Stimulated activated CD8-positive, alpha-beta memory T cell treated with anti-CD3 and anti-CD28 coated beads, Interleukin-12 subunit alpha, Interleukin-12 subunit beta, amount 100 ng/mL, for 4 hours (primary cell): ENCODE measurements at places on chromosomes 7 and 10.

GRCh38 chr7:41974870-41975557 lies 262.0 kb downstream of the GLI3 start:
- DNase-seq: no peak

- no peak for DNase-seq
Observed at GRCh38 chr7:53326634-53327033, 291.2 kb downstream of the POM121L12 start.

DNA sequence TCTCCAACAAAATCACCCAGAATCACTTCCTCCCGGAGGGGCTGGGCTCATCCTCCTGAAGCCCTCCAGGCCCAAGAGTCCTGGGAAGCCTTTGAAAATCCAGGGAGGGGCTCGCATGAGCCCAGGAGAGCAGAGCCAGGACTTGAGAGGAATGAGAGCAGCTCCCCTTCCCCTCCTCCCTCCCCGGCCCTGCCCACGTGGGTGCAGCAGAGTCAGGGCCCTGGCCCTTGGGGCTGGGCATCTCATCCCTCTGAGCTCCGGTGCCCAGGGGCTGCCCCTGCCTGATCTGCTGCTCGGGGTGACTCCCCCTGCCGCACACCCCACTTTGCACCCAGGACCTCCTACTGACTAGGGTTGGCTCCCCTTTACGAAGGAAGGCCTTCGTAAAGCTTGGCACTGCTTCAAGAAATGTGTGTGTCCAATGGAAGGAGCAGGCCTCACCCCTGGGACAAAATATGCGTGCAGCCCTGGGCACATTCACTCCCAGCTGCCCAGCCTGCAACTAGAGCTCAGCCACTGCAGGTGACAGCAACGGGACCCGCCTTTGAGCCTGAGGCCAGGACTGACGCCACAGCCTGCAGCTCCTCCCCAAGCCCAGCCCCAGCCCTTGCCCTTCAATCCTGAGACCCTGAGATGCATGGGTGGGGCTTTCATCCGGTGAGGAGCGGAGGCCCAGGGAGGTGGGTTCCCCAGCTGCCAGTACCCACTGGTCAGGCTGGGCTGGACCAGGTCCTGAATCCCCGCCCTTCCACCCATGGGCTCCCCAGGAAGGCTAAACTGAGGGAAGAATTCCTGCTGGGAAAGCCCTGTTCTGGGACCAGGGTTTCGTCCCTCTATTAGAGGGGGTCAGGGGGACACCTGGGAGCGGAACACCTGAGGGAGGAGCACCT lies 21.8 kb downstream of the PWWP2B start:
- no peak for DNase-seq

- DNase-seq: no peak
Observed at GRCh38 chr10:123651421-123652047, 14.6 kb upstream of the GPR26 start.

GRCh38 chr7:78412216-78412858 lies 613.8 kb downstream of the PHTF2 start:
- no peak for DNase-seq

DNA sequence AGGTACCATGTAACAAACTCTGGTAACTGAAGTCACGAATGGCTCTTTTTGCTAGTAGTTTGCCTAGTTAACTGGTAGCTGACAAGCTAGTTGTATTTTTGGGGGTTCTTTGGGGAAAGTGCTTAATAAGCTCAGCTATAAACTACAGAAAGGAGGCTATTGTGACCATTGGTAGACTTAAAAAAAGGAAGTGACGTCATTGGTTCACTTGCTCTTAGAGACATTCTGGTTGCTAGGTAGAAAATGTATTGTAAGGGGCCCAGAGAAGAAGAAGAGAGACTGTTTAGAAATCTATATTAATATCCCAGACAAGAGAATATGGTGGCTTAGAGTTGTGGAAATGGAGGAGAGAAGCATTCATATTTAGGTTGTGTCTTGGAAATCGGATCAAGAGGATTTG lies 103.0 kb downstream of the NXPH1 start:
- DNase-seq: no peak
